Cerebellum (tissue), 4 donors: ENCODE measurements at places on chromosomes 4 and X. TPM values are rescaled to one million over a fixed set of nuclear protein-coding genes. Genes with fewer than 3 reads are reported as not detected.

The FGFBP2 gene
- not detected for total RNA-seq

The TIMM8A gene
- total RNA-seq, result 7.3 TPM

The ADH1C gene
- 1.1 TPM for total RNA-seq

The RASSF6 gene
- total RNA-seq, result 0.09 TPM

The MND1 gene
- 5.3 TPM for total RNA-seq

The HTR2C gene
- 3.3 TPM for total RNA-seq

The TSC22D3 gene
- total RNA-seq, result 40.4 TPM

The SHISA3 gene
- 0.18 TPM for total RNA-seq

The FANCB gene
- 14.2 TPM for total RNA-seq

The OTUD6A gene
- total RNA-seq, result not detected

The RPS6KA6 gene
- total RNA-seq, result 14.3 TPM

The CLRN2 gene
- not detected for total RNA-seq

The GATA1 gene
- total RNA-seq, result not detected

The PROM1 gene
- total RNA-seq, result 21.6 TPM

The IDS gene
- 99.7 TPM for total RNA-seq
